ENCODE measurements at places on chromosomes 5 and 9.

DNA sequence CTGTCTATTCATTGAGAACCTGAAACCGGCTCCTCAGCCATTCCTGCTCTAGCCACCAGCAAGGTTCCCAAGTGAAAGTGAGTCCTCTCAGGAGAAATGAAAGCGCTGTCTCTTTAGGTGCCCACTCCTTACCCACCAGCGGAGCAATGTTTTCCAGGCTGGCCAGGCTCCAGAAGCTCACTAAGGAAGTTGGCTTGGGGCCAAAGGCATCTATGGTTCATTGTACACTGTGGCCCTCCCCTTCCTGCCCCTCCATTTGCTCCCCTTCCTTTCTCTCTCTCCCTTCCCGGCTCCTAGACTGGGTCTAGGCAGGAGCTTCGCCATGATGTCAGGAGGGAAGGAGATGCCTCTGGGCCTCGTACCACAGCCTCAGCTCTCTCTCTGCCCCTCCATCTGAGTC is 1.1 kb upstream of the GABRP start:
- no peak for DNase-seq

GRCh38 chr5:82985763-82986162 is 91.4 kb downstream of the TMEM167A start:
- no peak for DNase-seq

GRCh38 chr5:89065919-89066318 is 182.9 kb upstream of the MEF2C start:
- no peak for DNase-seq

DNA sequence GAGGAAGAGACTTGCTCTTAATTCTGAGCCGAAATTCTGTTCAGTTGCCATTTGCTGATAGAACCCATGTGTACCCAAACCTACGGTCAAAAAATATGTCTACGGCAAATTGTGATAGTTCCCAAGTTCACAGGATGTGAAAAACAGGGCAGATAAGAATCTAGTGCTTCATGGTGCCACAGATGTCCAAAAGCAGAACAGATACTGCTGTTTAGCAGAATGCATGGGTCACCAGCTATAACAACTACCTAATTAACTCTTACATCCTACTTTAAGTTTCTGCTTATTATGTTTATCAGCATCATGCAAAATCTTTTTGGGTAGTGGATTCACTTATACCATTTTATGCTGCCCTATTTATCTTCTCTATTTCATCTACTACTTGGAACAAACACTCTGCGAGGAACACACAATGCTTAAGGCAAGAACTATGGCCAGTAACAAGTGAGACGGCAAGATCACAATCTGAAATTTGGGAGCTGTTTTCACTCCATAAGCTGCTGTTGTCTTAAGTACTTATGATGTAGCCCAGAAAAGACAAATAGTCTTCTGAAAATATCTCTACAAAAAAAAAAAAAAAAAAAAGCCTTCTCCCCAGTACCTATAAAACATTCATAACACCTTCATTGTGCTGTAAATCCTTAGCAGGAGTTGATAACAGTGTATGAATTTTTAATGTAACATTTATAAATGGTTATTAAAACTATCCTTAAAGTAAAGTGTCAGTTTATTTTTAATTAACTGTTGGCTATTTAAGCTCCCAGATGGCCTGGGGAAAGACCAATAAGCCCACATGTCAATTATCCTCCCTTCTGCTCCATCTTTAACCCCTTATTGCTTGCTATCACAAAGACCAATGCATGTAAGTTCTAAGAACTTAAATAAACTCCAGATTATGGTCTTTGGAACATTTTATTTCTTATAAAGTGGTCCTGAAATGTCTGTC is 232.3 kb downstream of the TLR4 start:
- DNase-seq: no peak

- DNase-seq: no peak
Observed at GRCh38 chr9:137836831-137837241, 40.7 kb upstream of the CACNA1B start.

DNA sequence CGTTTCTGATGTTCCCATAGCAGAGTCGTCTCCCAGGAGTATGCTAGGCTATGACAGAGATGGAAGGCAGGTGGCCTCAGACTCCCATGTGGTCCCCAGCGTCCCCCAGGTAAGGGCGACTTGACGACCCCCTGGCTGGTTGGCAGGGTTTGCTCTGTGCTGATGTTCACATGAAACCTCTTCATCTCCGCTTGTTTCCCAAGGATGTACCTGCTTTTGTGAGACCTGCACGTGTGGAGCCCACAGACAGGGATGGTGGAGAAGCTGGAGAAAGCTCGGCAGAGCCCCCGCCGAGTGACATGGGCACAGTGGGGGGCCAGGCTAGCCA is 108.3 kb downstream of the WNK2 start:
- no peak for DNase-seq

DNA sequence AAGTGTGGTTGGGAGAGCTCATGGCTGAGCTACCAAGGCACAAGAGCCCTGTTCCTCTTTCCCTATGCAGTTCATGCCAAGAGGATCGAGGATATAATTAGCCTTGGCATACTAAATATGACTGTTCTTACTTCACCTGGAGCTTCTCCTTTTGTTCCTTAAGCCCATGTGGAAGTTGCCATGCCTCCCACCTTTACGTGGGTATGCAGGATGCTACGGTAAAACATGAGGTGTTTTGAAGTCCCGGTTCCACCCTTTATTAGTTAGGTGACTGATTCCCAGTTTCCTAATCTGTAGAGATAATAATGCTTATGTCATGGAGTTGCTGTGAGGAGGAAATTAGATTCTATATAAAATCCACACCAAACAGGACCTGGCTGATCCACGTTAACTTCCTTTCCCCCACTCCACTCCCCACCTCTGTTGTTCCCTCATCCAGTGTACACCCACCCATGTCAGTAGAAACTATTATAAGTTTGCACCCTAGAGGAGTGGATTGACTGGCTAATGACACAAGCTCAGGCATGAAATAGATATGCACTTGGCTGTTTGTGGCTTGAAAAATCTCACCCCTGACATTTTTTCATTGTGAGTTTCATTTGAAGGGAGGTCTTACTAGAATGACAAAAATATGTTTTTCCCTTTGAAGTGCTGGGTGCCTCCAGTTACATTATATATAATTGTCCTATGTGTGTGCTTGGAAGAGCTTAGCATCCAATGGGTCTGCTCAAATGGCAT is 36.8 kb upstream of the SHOC1 start:
- no peak for DNase-seq

GRCh38 chr5:125370461-125371205 is 624.2 kb upstream of the ZNF608 start:
- no peak for DNase-seq

DNA sequence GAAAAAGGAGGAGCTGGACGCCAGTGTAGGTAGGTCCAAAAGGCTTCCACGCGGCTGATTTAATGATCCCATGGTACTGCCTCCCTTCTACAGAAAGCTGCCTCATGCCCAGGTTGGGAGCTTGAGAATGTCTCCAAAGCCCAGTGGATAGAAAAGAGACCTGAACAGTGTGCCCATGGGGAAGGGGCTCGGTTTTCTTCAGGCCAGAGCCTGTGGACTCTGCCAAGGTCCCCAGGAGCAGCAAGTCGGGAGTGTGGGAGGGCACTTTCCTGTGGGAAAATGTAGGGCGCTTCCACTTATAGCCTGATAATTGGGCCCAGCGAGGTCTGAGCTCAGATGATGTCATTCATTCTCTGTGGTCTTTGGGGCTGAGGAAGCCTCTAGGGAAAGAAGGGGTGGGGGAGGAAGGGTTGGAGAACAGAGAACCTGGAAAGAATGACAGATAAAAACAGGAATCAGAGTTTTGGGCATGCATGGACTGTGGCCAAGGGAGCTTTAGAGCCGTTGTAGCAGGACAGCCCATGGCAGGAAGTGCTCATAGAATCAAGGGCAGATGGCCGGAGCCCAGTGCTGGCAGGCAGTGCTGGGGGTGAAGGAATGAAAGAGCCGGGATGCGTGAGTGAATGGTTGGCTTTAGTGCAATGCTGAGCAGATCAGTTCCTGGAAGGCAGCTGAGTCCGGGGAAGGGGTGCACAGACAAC is 42.5 kb upstream of the SH3PXD2B start:
- no peak for DNase-seq

- DNase-seq: no peak
Observed at GRCh38 chr9:77839459-77840140, 191.5 kb upstream of the GNA14 start.

DNA sequence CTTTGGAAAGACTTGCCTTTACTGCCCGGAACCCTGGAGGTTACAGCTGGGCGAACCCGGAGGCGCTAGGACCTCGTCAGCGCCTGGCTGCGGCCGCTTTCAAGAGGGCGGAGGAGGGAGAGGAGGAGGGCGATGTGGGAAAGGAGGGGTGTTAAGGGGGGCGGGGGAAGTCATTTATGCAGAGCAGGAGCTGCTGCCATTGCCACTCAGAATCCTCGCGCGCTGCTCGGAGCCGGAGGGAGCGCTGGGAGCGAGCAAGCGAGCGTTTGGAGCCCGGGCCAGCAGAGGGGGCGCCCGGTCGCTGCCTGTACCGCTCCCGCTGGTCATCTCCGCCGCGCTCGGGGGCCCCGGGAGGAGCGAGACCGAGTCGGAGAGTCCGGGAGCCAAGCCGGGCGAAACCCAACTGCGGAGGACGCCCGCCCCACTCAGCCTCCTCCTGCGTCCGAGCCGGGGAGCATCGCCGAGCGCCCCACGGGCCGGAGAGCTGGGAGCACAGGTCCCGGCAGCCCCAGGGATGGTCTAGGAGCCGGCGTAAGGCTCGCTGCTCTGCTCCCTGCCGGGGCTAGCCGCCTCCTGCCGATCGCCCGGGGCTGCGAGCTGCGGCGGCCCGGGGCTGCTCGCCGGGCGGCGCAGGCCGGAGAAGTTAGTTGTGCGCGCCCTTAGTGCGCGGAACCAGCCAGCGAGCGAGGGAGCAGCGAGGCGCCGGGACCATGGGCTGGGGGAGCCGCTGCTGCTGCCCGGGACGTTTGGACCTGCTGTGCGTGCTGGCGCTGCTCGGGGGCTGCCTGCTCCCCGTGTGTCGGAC is at the start of gene PCSK5:
Gene PCSK5 (plus strand): TSS at position 202 of the 805 bp plus-strand sequence. CDS start 509 bp downstream, at position 711.
- peak; percentile 49 for DNase-seq

DNA sequence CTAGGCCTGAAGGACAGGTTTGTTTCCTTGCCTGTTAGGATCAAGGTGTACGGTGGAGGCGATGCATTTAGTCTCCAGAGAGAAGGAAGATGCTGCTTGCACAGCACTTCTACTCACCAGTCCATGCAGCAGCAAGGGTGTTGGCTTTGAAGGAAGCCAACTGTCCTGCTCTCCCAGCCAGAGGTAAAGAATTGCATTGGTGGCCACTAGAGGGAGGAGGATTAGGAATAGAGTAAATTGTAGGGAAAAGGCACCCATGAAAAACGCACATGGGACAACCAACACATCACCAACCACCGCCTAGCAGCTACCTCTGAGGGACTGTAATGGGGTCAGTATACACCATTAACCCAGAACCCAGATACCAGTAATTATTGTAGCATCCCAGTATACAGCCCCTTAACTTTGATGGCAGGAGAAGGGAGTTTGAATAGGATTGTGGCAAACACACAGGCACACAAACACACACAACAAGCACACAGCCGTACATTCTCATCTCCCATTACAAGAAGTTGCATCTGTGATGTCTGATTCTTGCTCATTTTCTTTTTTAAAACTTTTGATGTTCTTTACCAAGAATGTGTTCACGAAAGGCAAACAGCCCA is 267.7 kb downstream of the ADAMTS6 start:
- peak; percentile 9 for DNase-seq

- no peak for DNase-seq
Observed at GRCh38 chr5:146400201-146400600, 46.9 kb upstream of the TCERG1 start.

GRCh38 chr5:54362434-54362833 is 52.1 kb upstream of the ARL15 start:
- DNase-seq: no peak

GRCh38 chr9:123267481-123268198 is 746 bp downstream of the STRBP start:
- DNase-seq: no peak

GRCh38 chr5:170546282-170546681 is 42.5 kb downstream of the KCNIP1 start:
- DNase-seq: no peak

DNA sequence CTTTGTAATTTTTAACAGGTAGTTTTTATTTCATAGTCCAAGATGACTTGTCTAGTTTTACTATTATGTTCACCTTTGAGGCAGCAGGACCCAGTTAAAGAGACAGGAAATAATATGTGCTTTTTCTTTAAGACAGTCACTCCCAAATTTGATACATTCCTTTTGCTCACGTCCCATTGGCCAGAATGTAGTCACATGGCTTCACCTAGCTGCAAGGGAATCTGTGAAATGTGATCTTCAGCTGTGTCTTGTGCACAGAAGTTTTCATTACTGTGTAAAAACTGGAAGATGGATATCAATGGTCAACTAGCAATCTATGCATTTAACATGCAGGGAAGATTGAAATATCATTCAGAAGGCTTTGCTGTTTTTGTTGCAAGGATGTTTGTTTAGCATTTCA is 41.1 kb downstream of the XRCC4 start:
- no peak for DNase-seq

All from AML-193 (cell line).